GM23248 (cell line): ENCODE measurements at places on chromosomes 1 and 21. TPM values are rescaled to one million over a fixed set of nuclear protein-coding genes. Genes with fewer than 3 reads are reported as not detected.

- H3K4me3 ChIP-seq, result no peak overlapping the region
- H3K36me3 ChIP-seq, result peaks cover 98% of the 10 kb centered on the region
- H3K4me1 ChIP-seq, result no peaks in the 10 kb centered on the region
- H3K27me3 ChIP-seq, result no peaks in the 10 kb centered on the region
These were observed 90.0 kb downstream of the UBR4 start for GRCh38 chr1:19120070-19120469.

DNA sequence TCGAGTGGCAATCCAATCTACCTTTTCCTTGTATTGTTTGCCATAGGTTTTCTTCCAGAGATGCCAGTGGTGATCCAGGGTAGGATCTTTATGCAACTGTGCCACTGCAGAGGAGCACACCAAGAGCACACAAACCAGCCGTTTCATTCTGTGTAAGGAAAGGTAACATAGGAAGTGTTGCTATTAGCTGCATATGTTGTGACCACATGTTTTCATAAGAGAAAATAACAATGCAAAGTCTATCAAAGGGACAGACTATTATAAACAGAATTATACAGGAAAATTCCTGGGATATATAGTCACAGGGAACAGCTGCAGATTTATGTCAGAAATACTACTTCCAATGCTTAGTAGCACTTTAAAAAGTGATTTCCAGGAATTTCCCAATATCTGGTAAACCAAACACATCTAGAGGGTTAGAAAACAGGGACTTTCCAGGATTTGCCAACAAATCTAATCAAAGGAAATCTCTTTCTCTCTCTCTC is 919 bp downstream of the CTSS start:
- H3K4me3 ChIP-seq, result no peak overlapping the region
- H3K27me3 ChIP-seq, result no peaks in the 10 kb centered on the region
- peak; percentile 64 for DNase-seq

DNA sequence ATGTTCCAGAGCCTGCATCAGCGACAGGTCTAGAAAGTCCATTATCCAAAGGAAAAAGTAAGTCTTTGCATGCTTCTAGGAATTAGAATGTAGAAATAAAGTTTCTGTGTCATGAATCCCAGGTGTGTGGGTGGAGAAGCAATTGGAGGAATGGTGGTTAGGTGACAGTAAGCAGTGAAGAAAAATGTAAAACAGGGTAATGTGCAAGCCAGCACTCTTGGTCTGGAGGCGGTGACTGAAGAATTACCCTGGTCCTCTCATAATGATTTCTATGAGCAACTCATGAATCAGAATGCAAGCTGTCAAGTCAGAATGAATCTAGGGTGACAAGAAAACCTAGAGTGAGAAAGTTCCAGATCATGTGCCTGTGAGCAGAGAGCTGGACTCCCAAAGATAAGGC is 33.6 kb downstream of the PLPPR4 start:
- no peaks in the 10 kb centered on the region for H3K27me3 ChIP-seq
- no peak overlapping the region for H3K4me3 ChIP-seq
- H3K4me1 ChIP-seq, result no peaks in the 10 kb centered on the region
- no peaks in the 10 kb centered on the region for H3K36me3 ChIP-seq
- no peak overlapping the region for H3K27ac ChIP-seq

DNA sequence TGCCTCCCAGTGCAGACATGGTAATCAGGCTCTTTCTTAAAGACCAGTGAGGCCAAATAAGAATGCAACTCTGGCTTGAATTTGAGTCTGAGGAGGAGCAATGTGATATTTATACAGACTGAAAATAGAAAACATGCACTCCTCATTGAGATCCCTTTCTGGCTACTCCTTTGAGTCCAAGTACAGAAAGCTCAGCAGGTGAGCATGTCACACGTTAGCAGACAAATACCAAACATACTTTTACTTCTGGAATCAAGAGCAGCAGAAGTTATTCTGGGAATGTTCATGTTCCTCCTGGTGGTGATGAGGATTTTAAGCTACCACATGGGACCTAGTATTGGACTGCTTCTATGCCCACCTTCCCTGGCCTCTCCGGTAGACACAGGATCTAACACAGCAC is 48.3 kb downstream of the PGBD5 start:
- no peak for DNase-seq
- no peaks in the 10 kb centered on the region for H3K27me3 ChIP-seq
- H3K4me1 ChIP-seq, result no peaks in the 10 kb centered on the region

DNA sequence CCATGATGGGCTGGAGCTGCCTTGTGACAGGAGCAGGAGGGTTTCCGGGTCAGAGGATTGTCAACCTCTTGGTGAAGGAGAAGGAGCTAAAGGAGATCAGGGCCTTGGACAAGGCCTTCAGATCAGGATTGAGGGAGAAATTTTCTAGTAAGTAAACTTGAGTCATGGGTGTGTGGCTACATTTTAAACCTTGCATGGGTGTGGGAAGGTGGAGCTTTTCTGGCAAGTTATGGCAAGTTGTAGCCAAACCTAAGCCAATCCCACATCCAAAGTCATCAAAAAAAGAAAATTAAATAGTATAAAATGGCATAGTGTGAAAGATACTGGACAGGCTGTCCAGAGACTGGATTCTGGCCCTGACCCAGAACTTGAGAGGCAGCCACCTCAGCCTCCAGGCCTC is 39.8 kb upstream of the HSD3B1 start:
- H3K27ac ChIP-seq, result no peak overlapping the region
- DNase-seq, result no peak
- H3K27me3 ChIP-seq, result peaks cover 41% of the 10 kb centered on the region
- H3K4me3 ChIP-seq, result no peak overlapping the region
- H3K4me1 ChIP-seq, result no peaks in the 10 kb centered on the region

DNA sequence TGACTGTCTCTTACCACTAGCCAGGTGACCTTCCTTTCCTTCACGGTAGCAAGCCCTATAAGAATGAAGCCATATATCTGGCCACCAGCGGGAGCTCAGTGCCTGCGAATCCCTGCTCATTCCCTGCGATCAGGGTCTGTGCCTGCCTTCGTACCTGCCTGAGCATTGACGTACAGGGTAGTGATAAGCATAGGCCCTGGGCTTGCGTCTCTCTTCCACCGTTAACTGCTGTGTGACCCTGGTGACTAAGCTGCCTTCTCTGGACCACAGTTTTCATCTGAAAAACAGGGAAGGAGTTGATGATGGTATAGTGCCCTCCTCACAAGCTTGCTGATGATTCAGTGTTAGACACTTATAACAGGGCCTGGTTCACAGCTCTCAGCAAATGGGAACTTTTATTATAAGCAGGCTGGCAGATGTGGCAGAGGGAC is 4.1 kb downstream of the ZC3H12A start:
- peaks cover 50% of the 10 kb centered on the region for H3K4me1 ChIP-seq
- peak overlapping the region; percentile 87 for H3K4me3 ChIP-seq
- peak; percentile 93 for DNase-seq

- H3K36me3 ChIP-seq, result no peaks in the 10 kb centered on the region
- H3K27me3 ChIP-seq, result no peaks in the 10 kb centered on the region
- no peak overlapping the region for H3K4me3 ChIP-seq
- no peak for DNase-seq
These were observed 4.8 kb downstream of the MKNK1 start for GRCh38 chr1:46599059-46599970.

GRCh38 chr1:227557962-227558725 is 5.2 kb upstream of the ZNF678 start:
- H3K27ac ChIP-seq, result no peak overlapping the region
- H3K27me3 ChIP-seq, result peaks cover 32% of the 10 kb centered on the region
- H3K36me3 ChIP-seq, result no peaks in the 10 kb centered on the region
- DNase-seq, result no peak
- H3K4me3 ChIP-seq, result no peak overlapping the region

GRCh38 chr1:176460544-176461336 is 2.2 kb upstream of the PAPPA2 start:
- H3K27ac ChIP-seq, result no peak overlapping the region
- no peak overlapping the region for H3K4me3 ChIP-seq
- no peaks in the 10 kb centered on the region for H3K27me3 ChIP-seq
- no peaks in the 10 kb centered on the region for H3K36me3 ChIP-seq
- DNase-seq, result no peak
- H3K4me1 ChIP-seq, result no peaks in the 10 kb centered on the region

DNA sequence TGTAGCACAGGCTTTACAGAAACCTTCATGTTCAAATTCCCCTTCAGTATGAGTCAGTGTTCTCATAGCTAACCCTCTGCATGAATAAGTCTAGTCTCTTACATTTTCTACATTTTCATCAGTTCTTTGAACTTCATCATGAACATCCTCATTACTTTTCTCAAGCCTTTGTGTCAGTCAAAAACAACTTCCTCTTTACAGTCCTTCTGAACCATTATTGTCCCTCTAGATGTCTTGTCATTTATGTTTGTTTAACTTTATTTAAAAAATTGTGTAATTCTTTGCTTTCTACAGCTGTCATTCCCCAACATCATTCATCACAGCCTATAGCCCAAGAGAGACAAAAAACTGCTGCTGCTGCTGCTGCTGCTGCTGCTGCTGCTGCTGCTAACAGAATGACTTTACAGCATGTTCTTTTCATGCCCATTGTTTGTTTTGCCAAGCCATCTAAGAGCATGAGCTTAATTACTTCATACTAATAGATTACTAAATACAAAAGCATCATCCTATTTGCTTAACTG is 133.1 kb downstream of the LRRC40 start:
- peaks cover 18% of the 10 kb centered on the region for H3K4me1 ChIP-seq
- H3K36me3 ChIP-seq, result no peaks in the 10 kb centered on the region
- peak; percentile 71 for DNase-seq
- H3K27me3 ChIP-seq, result no peaks in the 10 kb centered on the region
- H3K4me3 ChIP-seq, result peak overlapping the region; percentile 21

GRCh38 chr1:60563777-60564535 is 490.4 kb upstream of the C1orf87 start:
- no peak overlapping the region for H3K27ac ChIP-seq
- no peaks in the 10 kb centered on the region for H3K36me3 ChIP-seq

- H3K36me3 ChIP-seq, result no peaks in the 10 kb centered on the region
- no peak overlapping the region for H3K27ac ChIP-seq
- no peaks in the 10 kb centered on the region for H3K27me3 ChIP-seq
- H3K4me3 ChIP-seq, result no peak overlapping the region
These were observed 20.7 kb upstream of the FOXE3 start for GRCh38 chr1:47395433-47395832.

ARID1A gene
- 8.2 and 9.4 TPM in 2 replicates for polyA plus RNA-seq

CNTN2 gene
- not detected in 2 replicates for polyA plus RNA-seq
